ENCODE measurements at places on chromosomes 13 and 19.

DNA sequence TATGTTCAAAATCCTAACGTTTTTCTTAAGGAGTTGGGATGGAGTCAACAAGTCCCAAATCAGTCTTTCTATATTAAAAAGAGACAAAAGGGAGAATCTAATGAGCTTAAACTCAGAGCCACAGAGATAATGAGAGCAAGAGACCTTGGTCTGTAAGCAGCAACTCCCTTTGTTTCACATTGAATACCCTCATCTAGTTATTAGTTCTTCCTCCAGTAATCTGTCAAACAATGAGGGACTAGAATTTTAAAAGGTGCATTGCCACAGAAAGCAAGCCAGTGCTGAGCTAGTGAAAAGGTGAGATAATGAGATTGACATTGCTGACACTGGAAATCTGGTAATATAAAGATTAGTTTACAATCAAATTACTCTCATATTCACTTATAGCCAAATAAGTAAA lies 718.6 kb downstream of the DACH1 start:
- DNase-seq: no peak

GRCh38 chr13:61466280-61466679 lies 50.6 kb upstream of the PCDH20 start:
- DNase-seq: no peak

DNA sequence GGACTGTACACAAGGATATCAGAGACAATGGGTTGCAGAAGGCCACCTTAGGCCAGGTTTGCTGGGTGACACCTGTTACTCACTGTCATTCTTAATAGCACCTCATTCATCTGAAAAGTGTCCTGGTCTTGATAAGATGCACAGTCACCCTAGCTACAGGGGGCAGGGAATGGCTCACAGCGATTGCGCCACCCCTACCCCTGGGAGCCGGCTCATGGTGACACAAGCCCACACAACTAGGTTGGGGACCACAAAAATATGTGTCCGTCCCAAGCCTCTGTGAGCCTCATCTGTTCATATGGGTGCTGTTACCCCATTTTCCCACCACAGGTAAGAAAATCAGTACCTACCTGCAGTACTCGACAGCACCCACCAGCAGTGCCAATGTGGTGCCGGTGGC lies 23.4 kb downstream of the MED26 start:
- DNase-seq: no peak

GRCh38 chr13:22505489-22505888 lies 675.3 kb upstream of the SGCG start:
- DNase-seq: no peak

DNA sequence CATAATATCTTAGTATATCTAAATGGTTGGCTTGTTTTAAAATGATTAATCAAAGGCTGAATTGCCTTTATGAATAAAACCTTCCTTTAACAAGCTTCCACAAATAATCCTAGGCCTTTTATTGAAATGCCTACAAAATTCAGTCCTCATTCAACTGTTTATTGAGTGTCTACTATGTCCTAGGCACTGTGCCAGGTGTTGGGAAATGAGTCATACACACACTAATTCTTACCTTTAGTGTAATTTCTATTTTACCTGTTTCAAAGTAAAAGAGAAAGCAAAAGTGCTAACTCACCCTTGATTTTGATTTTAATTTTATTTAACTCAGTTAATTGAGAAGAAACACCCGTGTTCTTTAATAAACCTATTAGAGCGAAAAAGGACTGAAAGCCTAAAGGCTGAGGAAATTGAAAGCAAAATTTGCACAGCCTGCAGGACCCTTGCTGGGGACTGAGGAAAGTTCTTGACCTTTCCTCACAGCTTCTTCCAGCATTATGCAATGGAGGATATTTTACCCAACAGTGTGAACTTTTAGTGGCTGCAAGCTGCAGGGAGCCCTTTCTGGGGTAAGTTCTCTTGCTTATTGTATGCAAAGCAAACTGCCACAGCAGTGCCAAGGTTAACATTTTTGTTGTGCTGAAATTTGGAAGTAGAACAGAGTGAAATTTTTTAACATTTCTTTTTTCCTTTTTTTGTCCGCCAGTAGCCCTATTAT lies 83.1 kb downstream of the B3GLCT start:
- no peak for DNase-seq

- no peak for DNase-seq
These were observed 110.2 kb upstream of the DOCK9 start for GRCh38 chr13:99087954-99088491.

DNA sequence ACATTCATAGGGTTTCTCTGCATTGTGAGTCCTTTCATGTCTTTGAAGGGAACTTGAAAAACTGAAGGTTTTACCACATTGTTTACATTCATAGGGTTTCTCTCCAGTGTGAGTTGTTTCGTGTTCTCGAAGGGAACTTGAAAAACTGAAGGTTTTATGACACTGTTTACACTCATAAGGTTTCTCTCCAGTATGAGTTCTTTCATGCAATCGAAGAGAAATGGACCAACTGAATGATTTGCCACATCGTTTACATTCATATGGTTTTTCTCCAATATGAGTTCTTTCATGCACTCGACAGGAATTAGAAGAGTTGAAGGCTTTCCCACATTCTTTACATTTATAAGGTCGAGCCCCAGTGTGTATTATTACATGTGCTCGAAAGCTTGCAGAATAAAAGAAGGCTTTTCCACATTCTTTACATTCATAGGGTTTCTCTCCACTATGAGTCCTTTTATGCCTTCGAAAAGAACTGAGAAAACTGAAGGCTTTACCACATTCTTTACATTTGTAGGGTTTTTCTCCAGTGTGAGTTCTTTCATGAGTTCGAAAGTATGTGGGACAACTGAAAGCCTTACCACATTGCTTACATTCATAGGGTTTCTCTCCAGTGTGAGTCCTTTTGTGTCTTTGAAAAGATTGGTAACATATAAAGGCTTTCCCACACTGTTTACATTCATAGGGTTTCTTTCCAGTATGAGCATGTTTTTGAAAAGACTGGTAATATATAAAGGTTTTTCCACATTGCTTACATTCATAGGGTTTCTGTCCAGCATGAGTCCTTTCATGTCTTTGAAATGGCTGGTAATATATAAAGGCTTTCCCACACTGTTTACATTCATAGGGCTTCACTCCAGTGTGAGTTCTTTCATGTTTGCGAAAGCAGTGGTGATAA lies 20.7 kb downstream of the ZNF14 start:
- DNase-seq: no peak

Measured in NCI-H1048 (cell line).